ENCODE measurements at places on chromosomes 11 and 22.
A peak's percentile ranks its signal among the peaks of the same experiment; 100 is the strongest.

- no peak for DNase-seq
Observed at GRCh38 chr11:10667521-10667885, 26.1 kb downstream of the IRAG1 start.

DNA sequence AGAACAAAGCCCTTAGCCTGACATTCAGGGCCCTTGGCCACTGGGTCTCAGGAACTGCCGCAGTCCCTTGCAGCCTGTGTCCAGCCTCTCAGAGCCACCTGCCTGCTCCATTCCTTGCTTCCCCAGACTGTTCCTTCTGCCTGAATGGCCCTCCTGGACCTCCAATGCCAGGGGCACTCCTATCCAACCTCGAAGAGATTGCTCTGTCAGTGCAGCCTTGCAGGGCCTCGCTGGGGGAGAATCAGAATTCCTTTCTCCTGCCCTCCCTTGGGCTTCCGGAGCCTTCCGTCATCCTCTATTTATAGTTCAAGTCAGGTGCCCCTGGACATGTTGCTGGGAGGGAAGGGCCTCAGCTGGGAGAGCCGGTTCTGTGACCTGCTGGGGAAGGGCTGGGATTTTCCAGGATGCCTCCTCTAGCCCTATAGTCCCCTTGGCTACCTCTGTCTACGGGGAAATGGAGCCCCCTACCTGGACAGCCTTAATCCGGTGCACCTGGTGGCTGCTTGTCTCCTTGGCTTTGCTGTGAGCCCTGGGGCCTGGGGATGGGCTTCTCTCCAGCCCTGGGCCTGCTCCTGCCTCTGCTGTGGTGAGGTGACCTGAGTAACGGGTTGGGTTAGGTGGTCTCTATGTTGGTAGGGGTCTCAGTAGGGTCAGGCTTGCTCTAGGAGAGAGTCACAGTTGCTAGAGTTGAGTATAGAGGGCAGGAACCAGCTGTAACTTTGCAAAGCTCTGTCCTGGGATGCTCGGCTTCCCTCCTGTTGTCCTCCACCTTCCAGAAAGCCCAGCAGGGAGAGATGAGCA, 45.9 kb upstream of the SYT7 start:
- DNase-seq: no peak

DNA sequence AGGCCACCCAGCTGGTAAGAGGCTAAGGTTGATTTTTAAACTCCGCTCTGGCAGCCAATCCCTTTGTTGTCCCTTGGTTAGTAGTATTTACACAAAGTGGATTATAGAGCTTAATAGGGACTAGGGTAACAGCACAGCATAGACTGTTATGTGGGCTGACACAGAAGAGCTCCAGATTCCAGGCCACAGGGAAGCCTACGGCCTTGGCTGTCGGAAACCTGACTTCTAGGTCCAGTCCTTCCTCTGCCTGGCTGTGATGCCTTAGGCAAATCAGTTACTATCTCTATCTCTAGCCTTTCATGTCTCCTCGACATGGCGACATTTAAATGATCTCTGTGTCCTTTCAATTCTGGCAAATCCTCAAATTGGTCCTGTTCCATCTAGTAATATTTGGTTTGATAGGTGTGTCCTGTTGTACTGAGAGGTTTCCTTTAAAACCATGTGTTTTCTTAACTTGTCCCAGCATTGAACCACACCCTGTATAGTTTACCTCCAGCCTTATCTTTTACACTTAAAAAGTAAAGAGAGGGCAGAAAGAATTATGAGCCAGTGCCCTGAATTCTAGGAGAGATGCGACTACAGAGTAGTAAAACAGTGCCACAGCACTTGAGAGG, 4.2 kb downstream of the MMP1 start:
- no peak for DNase-seq

GRCh38 chr11:5713695-5714094, 22.6 kb upstream of the OR56B1 start:
- no peak for DNase-seq

- DNase-seq: no peak
Observed at GRCh38 chr11:114685097-114685496, 6.8 kb downstream of the NXPE2 start.

DNA sequence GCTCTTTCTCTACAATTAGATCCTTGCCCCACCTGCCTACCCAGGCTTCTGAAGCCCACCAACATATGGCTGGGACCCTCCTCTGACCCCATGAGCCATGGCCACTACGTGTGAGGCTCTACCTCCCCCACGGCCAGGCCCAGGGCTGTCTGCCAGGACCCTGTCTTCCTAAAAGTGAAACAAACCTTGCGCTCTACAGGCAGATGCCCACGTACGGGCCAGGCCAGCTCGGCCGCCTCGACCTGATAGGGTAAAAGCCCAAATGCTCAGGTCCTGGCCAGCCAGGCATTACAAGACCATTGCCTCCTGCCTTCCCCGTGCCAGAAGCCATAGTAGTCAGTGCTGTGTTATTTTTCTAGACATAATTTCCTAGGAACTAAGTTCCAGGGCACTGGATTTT, 1496.4 kb downstream of the BRD1 start:
- DNase-seq: no peak

- peak; percentile 35 for DNase-seq
Observed at GRCh38 chr11:48307760-48308386, 1.9 kb downstream of the OR4S1 start.

DNA sequence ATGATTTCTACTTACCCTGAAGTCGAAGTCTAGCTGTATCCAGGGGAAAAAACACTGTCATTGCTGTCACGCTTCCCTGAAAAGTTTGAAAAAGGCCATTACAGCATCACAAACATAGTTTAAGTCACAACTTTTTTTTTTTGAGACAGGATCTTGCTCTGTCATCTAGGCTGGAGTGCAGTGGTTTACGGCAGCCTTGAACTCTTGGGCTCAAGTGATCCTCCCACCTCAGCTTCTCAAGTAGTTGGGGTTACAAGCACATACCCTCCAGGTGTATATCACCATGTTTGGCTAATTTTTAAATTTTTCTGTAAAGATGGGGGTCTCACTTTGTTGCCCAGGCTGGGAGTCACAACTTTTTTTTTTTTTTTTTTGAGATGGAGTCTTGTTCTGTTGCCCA, 20.1 kb downstream of the SLC25A17 start:
- no peak for DNase-seq

- DNase-seq: no peak
Observed at GRCh38 chr22:20990184-20991180, 8.4 kb downstream of the LZTR1 start.

GRCh38 chr11:118530180-118530682, 761 bp upstream of the TMEM25 start:
- peak; percentile 79 for DNase-seq

DNA sequence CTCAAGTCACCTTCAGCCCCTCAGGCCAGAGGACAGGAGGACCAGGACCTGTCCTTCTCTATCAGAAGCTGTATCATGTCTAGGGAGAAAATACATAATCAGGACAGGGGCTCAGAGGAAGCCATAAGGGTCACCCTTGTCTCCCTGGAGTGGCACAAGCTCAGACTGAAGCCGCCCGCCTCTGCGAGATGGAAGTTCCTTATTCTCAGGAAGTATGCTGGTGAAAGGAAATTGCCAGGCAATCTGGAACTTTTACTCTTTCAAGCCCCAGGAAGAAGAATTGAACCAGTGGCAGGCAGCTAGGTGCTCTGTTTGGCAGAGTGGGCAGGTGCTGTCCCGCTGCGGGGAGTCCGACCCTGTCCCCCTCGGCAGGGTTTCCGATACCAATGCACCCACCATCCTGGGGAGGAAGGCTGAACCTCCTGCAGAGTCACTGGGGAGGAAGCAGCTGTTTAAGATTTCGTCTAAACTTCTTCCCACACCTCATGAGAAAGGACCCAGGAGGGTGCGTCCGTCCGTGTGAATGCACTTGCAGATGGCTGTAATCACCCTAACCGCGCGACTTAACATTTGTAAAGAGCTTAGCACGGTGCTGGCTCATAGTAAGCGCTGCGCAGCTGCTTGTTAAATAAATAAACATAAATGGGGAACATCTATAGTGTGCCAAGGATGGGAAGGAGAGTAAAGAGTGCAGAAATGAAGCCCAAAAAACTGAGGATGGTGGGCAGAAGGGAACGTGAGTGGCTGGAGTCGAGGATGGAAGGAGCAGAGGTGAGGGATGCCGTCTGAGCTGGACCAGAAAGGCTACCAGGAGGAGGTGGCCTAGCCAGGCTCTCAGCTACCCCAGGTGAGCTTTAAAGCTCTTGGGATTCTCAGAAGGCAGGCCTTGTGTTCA, 5.0 kb upstream of the ANO1 start:
- DNase-seq: peak; percentile 63

DNA sequence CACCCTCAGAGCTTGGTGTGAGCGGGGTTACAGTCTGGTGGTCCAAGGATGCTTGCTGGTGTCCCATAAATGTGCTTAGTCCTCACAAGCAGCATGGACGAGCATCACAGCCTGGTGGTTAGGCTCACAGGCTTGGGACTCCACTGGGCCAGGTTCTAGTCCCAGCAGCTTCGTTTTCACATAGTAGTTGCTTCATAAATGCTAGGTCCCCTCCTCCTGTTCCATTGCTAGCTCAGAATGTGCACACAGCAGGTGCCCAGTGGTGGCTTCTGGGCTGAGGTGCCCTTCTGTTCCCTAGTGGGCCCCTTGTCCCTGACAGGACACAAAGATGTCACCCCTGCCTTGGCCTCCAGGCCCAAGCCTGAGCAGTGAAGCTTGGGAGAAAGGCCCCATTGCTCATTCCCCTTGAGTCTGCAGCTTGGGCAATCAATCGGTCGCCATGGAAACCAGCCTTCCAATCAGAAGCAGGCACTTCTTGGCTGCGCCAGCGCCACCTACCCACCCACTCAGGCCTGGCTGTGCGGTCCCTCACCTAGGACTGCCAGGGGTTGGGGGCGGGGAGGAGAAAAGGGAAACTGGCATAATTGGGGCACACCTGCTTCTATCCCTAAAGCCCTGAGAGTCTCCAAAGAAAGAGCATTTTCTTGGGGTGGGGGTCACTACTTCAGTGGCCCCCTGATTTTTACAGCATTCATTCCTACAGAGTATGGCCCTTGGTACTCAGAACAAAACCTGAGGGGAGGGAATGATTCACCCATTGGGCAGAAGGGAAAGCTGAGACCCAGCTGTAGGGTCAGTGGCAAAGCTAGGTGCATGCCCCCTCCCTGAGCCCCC, 48.1 kb downstream of the CYTH4 start:
- DNase-seq: peak; percentile 78

DNA sequence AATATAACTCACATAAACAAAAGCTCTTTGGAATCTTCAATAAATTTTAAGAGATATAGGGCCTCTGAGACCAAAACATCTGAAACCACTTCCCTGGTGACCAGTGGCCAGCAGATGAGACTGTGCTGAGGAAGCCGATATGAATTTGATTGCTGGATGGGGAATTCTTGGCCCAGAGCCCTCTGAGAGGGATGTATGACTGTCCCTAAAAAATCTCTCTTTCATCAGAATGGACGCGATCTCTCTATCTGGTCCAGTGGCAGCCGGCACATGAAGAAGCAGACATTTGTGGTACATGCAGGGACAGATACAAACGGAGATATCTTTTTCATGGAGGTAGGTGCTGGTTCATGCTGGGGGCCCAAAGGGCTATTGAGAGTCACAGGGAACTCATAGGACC, 37.5 kb downstream of the MYBPC3 start:
- no peak for DNase-seq

- no peak for DNase-seq
Observed at GRCh38 chr11:126358763-126359160, 3.3 kb downstream of the ST3GAL4 start.

DNA sequence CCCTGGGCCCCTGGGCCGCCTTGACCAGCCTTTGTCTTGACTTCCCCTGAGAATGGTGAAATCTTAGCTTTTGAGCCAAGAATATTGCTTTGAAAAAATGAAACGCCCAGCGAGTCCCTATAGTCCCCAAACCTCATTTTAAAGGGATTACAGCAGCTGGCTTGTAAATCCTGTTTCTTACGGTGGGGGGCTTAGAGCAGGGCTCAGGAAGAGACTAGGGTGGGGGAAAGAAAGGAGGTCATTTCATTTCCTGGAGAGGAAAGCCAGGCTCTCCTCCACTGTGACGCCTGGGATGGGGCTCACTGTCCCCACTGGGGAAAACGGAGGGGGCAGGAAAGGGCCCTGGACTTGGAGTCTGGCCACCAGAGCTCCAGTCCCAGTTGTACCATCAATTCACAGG, 72.2 kb upstream of the ALX4 start:
- DNase-seq: no peak

DNA sequence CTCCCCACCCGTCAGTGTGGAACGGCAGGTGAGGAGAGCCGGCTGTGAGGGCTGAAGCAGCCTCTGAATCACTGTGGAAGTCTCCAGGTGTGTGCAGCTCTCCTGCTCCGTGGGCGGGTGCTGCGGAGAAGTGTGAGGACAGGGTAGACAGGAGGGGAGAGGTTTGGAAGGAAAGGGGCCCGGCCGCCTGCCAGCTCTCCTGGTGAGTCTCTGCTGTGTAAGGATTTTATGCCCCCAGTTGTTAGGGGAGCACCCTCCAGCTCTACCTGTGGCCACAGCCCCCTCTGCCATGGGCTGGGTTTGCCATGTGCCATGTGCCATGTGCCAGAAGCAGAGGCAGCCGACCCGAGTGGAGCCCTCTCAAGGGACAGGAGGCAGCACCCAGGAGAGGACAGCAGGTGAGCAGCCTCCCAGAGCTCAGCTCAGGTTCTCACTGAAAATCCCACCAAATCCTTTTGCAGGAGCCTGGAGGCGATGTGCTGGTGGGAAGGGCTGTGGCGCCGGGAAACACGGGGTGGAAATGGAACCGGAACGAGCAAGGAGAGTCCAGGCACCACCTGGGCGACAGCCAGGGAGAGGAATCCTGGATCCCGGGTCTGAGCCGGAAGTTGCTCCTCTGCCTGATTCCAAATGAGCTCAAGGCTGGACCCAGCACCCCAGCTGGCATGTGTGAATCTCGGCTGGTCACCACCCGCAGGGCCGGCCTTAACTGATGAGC, 804.4 kb downstream of the BRD1 start:
- no peak for DNase-seq

DNA sequence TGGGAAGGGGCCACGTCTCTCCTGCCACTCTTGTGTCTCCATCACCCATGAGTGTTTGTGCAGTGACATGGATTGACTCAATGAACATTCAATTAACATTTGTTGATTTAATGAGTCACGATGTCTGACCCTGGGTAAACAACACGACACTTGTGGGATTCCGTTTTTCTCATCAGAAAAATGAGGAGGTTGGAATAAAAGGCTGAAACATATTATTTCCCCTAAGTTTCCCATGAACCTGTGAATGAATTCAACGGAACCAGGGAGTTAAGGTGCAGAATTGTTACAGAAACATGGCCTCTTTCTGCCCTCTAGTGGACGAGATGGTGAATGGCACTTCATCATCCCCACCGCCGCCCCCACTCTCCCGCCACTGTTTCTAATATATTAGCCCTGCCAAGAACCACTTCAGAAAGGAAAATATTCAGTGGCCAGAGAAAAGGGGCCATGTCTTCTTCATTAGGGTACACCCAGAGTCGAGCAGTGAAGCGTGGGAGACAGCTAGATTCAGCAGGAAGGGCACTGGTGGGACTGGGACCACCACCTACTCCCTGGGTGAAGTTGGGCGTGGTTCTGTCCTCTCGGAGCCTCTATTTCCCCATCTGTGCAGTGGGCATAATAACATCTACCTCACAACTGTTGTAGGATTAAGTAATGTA, 46.3 kb upstream of the SYT13 start:
- peak; percentile 45 for DNase-seq

- no peak for DNase-seq
Observed at GRCh38 chr11:62141111-62142042, 17.6 kb downstream of the INCENP start.
